ENCODE measurements at places on chromosomes 6 and 20.

DNA sequence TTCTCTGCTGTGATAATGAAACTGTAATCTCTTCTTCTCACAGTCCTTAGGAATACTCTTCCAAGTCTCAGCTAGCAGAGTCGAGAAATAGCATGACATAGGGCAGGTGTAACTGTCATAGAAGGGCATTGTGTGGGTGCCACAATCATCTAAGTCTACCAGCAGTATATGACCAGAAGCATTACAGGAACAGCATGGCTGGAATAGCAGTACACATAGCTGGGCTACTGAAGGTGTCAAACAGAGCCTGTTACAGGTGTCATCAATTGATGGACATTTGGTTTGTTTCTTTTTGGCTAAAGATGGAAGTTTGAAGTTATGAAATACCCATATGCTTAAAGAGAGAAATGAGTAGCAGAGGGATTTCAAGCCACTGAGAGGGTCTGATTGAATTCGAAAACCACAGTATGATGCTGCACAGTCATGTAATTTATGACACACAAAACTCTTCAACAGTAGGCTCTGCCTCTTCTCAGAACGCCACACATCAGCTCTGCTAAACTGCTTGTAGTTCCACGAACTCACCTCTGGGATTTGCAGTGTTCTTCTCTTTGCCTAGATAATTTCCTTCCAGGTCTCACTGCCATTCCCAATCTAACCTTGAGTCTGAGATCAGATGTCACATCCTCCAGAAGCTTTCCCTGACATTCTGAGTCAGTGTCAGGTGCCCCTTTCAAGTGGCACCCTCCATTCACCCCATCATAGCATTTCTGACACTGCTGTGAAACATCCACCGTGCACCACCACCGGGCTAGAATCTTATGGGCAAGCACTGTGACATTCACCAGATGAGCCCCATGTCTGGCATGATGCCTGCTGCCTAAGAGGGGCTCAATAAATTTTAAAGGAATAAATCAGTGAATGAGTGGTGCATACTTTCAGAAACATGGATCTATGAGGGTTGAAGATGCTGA, 151.0 kb downstream of the ADAT2 start:
- DNase-seq = no peak

GRCh38 chr6:13139119-13139518, 189.2 kb downstream of the TBC1D7 start:
- no peak for DNase-seq

- DNase-seq = no peak
Observed at GRCh38 chr6:73739096-73739495, 43.1 kb downstream of the CD109 start.

- no peak for DNase-seq
Observed at GRCh38 chr6:157683707-157684106, 139.3 kb upstream of the SNX9 start.

DNA sequence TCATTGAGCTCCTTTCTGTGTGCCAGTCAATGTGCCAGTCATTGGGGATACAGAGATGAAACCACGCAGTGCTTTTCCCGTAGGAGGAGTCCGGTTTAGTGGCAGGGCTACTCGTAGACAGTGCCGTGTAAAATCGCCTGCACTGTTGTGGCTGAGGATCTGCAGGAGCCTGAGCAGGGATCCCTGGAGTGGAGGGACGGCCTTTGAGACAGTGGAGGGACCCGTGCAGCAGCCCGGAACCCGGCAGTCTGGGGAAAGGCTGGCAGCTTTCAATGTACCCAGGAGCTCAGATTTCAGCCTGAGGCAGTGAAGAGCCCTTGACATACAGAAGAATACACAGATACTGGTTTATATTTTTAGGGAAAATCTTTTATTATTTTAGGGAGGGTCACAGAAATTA, 203.3 kb downstream of the ARID1B start:
- no peak for DNase-seq

- no peak for DNase-seq
Observed at GRCh38 chr20:56626367-56627121, 2.6 kb upstream of the TFAP2C start.

- DNase-seq = no peak
Observed at GRCh38 chr6:44828780-44829179, 441.3 kb downstream of the CDC5L start.

- no peak for DNase-seq
Observed at GRCh38 chr6:21462519-21462852, 131.1 kb upstream of the SOX4 start.

- DNase-seq = peak; percentile 38
Observed at GRCh38 chr6:127266892-127267645, 405 bp downstream of the RNF146 start.

DNA sequence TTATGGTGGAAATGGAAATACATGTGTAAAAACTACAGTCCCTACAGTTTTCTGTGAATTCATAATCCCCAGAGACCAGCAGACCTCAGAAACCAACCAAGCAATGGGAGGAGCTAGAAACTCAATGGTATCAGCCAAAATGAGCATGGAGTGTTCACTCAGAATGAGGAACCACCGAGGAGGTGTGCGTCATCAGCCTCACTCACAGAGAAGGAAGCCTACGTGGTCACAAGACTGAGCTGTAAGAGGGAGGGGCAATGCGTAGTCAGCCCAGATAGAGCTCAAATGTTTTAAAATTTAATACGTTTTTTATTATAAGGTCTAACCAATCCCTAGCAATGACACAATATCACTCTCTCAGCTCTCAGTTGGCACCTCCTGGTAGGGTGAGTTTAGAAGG, 17.4 kb downstream of the MYLK4 start:
- no peak for DNase-seq

DNA sequence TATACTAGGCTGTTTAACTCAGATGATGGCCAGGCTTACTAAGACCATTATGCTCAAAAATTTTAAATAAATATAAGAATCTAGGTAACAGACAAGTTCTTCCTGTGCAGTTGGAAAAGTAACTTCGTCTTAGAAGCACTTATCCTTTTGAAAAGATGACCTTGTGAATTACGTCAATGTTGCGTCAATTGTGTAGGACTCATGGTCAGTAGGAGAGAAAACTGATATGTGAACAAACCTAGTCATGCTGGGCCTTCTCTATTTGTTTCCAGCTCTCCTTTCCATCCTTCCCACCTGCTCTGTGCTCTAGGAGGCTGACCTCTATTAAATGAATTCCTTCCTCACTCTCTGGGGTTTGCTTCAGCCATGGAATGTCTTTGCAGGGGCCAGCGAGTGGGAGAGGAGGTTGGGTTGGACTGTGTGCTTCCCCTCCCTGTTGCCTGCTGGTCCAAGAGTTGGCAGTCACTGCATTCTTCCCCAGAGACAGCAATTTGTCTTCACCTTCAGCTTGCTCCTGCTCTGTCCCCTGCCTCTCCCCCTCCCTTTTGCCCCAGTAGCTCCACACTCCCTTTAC, 128.0 kb upstream of the TNFAIP3 start:
- no peak for DNase-seq

DNA sequence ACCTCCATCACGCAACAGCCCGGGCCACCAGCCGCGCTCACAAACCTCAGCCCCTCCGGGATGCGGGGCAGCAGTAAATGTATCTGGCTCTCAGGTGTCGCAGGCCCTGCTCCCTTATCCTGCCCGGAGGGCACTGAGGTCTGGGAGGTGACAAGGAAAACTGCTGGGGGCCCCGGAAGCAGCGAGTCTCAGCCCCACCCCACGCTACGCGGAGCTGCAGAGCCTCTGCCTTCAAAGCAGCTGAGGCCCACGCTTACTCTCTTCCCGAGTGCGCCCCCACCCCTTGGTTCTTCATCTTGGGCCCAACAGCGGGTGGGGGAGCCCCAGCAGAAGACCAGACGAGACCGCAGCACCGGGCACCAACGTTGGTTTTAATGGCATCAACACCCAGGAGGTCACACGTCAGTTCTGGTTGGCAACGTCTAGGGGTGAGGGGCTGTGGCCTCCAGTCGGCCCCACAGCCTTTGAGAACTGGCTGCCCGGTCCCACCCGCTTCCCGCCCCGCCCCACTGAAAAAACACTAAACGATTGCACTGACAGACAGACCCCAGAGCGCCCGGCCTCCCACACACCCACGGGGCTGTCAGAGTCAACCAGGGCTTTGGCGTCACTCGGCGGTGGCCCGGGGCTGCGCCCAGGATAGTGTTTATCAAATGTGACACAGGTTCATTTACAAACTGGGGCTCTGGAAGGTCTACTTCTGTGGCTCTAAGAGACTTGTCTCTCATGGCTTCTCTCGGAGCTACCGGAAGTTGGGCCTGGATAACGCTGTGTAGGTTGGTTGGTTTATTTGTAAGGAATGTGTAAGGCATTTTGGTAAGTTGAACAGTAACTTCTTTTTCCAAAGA, 43.7 kb downstream of the DSTN start:
- DNase-seq = no peak

- no peak for DNase-seq
Observed at GRCh38 chr6:146904596-146904995, 299.6 kb upstream of the STXBP5 start.

- DNase-seq = no peak
Observed at GRCh38 chr20:50547964-50548363, 37.8 kb downstream of the PTPN1 start.

DNA sequence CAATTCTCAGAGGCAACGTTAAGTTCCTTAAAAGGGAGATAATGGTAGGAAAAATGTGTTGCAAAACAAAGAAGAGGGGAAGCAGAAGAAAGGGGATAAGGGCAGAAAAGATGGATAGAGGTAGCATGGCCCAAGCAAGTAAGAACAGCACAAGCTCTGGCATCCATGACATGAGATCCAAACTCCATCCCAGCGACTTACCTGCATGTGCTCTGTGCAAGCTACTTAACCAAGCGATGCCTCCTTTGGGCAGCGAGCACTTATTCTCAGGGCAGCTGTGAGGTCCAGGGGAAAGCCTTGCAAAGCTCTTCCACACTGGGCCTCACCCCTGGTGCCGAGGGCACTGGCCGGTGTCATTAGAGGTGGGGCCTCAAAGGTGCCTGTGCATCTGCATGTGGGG, 295.2 kb downstream of the FOXC1 start:
- DNase-seq = no peak

- no peak for DNase-seq
Observed at GRCh38 chr20:33871362-33871761, 60.2 kb downstream of the CHMP4B start.

GRCh38 chr6:63058601-63059000, 152.7 kb upstream of the FKBP1C start:
- no peak for DNase-seq

- DNase-seq = no peak
Observed at GRCh38 chr6:92196325-92196724, 1223.0 kb downstream of the EPHA7 start.

DNA sequence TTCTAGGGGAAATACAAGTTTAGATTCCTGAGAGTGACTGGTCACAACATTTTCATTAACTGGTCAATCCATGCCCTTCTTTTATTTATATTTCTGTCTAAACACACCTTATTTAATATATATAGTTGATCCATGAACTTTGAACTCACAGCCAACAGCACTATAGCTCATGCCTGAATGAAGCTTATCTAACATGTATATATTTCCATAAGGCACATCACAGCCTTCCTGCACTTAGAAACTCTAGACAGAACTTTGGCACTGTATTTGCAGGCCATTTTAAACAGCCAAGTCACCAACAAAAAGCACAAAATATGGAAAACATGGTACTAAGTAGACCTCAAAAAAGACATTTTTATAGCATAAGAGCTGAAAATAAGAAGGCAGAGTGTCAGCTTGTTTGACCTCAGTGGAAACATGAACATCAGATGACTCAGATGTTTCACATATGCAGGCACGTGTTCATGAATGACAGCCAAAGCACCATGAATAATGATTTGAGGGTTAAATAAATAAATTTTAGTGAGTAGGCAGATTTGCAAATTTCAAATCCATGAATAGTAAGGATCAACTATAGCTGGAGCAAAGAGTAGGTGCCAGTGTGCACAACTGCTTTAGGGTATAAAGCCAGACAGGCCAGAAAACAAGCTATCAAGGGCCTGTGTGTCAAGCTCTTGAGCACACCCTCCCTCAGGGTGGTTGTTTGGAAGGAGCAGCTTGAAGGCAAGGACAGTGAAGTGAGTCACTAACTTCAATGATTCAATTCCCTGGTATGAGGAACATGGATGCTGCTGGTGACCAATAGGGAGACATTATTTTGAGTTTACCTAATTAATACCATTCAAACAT, 88.9 kb upstream of the NT5E start:
- peak; percentile 91 for DNase-seq

DNA sequence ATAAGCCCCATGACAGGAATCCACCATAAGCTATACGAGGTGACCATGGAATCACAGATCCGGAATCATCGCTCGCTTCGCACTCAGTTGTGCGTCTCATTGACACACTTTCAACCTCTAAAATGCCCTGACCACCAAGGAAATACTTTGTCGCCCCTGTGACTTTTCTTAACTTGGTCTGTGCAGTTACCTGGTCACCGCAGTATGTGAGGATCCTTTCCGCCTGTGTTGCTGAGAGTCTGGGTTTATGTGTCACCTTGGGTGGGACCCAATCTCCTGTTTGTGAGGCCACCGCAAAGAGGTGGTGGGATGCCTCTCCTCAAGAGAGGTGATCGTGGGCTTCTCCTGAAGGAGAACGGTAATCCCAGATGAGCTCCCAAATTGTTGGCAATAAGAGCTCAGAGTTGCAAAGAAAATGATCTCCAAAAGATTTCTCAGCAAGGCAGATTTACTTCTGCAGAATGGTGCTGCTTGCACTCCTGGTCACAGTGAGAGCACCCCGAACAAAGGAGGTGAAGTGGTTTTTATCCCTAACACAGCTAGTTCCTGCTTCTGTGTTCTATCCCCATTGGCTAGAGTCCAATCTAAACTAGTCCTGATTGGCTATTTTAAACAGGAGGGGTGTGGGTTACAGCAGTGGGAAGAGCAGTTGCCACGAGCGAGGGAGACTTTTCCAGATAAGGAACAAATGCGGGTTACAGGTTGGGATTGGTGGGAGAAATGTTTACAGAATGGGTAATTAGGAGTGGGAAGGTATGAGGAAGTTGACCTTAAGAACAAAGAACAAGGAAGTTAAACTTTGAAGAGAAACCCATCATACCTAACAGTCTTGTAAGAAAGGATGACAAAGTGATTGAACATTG, 9.1 kb upstream of the ZNFX1 start:
- DNase-seq = no peak
